ENCODE measurements at places on chromosomes 4 and X. TPM values are rescaled to one million over a fixed set of nuclear protein-coding genes. Genes with fewer than 3 reads are reported as not detected.

LDOC1 gene
- 2.8 TPM for total RNA-seq

DNA sequence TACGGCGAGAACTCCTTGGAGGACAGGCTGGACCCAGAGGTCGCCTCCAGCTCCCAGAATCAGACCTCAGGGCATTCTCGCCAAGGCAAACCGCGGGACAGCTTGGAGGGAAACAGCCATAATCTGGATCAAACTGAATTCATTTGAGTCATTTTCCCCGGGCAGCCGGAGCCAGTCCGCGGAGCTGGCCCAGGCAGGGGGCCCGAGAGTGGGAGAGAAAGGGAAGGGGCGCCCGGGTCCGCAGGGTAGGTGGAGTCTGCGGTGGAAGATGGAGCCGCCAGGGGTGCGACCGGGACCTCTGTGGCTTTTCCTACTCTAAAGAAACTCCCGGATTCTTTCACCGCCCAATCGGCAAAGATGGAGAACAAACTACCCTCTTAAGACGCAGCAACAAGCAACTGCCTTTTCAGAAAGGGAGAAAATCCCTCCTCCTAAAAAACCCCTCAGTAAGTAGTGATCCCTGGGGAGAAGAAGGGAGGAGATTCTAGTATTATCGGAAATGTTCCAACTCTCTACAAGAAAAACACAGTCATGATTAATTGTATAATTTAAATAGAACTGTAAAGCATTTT, 5.2 kb downstream of the NKX3-2 start:
- DNase-seq, result no peak

- no peak for DNase-seq
Measured at GRCh38 chr4:112898357-112899141, 150.9 kb upstream of the ANK2 start.

GRCh38 chrX:101347859-101348451, 587 bp downstream of the TIMM8A start:
- no peak for DNase-seq

- DNase-seq, result peak; percentile 20
Measured at GRCh38 chrX:78527263-78527662, 131.9 kb downstream of the RTL3 start.

DCAF8L2 gene
- total RNA-seq, result not detected

DNA sequence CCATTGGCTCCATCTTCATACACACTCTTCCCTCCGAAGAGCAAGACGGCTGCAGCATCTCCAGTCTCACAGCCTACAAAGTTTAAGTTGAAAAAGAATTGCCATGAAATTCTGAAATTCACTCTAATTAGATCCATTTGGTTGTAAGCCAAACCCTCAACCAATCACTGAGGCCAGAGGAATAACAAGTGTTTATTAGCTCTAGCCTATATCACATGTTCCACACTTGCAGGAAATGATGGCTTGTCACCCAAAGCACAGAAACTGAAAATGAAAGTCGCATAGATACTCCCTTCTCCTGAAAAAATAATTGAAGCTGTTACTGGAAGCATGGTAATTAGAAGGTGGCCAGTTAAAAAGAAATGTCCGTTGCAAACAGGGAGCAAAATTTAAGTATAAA, 1071.8 kb downstream of the CCSER1 start:
- peak; percentile 48 for DNase-seq
